Lower lobe of right lung (tissue), 2 donors: ENCODE measurements at places on chromosomes 12 and 14. TPM values are rescaled to one million over a fixed set of nuclear protein-coding genes. Genes with fewer than 3 reads are reported as not detected.

DNA sequence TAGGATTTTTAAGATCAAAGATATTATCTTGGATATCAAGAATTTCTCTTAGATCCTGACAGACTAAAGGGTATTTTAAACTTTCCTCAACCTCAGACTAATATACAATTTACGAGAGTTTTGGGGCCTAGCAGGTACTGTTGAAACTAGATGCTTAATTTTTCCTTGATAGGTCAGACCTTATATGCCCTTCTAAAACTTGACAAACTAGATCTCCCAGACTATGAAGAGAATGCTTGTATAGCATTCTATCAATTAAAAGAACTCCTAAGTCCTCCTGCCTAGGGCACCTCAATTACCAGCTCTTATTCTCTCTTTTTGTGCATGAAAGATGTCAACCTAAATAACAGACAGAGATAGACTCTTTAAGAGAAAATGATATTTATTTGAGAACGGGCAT lies 60.4 kb upstream of the TRIM9 start:
- no peak for DNase-seq

Gene COQ5
- total RNA-seq, result 24.1 TPM

Gene VWF
- total RNA-seq, result 468 TPM

DNA sequence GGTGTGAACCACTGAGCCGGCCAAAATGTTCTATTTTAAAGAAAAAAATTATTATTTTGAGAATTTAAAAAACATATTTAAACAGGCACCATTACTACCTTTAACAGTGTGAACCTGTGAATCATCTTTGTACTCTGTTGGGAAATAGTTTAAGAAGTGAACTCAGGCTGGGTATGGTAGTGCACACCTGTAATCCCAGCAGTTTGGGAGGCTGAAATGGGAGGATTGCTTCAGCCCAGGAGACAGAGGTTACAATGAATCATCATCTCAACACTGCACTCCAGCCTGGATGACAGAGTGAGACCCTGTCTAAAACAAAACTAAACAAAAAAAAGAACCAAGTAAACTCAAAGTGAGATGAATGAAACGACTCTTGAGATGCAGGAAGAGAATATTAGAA lies 3.1 kb upstream of the WDR89 start:
- DNase-seq, result no peak

Gene SPPL3
- total RNA-seq, result 44.0 TPM

DNA sequence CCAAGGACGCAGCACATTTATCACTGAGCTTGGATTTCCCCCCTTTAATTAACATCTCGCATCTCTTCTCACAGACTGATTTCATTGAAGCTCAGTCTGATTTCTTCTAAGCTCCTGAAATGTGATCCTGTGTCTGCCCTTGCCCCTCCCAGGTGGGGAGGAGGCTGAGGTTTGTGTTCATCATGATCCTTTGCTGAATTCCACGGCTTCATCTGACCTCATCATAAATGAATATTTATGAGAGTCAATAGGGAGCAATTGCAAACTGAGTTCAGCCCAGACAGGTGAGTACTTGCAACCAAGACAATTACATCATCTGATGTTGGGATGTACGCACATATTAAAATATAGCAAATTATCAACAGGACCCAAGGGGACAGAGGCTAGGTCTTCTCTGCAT lies 72.4 kb downstream of the MAP1LC3B2 start:
- no peak for DNase-seq

- no peak for DNase-seq
These were observed 56.2 kb downstream of the CCNK start for GRCh38 chr14:99537399-99537798.

GRCh38 chr12:56256326-56256960 lies 1.7 kb downstream of the ANKRD52 start:
- DNase-seq, result no peak

Gene HEATR5A
- 41.6 TPM for total RNA-seq

GRCh38 chr14:30445852-30446251 lies 113.1 kb upstream of the G2E3 start:
- no peak for DNase-seq

DNA sequence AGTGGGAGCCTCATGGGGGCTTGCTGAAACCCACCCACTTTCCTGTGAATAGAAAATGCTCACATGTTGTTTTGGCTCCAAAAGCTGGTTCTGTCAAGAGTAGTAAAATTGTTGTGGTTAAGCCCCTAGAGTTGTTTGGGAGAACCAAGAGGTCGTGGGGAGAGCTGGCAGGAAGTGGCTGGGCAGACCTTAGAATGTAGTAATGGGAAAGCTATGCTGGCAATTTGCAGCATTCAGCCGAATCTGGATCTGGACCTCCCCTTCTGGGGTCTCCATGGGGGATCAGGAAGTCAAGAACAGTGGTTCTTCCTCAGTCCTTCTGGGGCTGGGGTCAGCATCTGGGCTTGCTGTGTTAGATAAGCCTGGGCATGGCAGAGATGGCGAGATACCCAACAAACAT lies 150.6 kb upstream of the TBX3 start:
- no peak for DNase-seq

Gene NPFF
- total RNA-seq, result not detected

Gene CCDC177
- not detected for total RNA-seq

- DNase-seq, result no peak
These were observed 40.5 kb downstream of the KRT80 start for GRCh38 chr12:52151153-52151836.

Gene GPR137C
- 0.97 TPM for total RNA-seq

Gene POLR3B
- 9.6 TPM for total RNA-seq

- no peak for DNase-seq
These were observed 18.7 kb upstream of the POP5 start for GRCh38 chr12:120599672-120600552.

DNA sequence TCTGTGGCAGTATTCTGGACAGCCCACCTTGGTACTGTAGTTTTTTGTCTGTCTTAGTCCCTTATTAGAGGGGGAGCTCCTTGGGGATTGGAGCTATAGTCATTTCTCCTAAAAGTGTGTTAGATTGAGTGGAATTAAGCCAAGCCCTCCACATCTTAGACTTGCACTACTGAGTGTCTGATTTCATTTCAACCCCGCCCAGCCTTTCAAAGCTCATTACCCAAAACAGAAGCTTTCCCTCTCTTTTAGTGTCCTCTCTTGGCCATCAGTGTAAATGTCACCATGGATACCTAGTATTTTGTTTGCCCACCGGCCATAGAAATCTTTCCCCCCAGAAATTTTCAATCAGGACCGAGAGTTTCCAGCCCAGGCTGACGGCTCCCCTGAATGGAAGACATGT lies 74.5 kb downstream of the LRRC74A start:
- DNase-seq, result no peak

DNA sequence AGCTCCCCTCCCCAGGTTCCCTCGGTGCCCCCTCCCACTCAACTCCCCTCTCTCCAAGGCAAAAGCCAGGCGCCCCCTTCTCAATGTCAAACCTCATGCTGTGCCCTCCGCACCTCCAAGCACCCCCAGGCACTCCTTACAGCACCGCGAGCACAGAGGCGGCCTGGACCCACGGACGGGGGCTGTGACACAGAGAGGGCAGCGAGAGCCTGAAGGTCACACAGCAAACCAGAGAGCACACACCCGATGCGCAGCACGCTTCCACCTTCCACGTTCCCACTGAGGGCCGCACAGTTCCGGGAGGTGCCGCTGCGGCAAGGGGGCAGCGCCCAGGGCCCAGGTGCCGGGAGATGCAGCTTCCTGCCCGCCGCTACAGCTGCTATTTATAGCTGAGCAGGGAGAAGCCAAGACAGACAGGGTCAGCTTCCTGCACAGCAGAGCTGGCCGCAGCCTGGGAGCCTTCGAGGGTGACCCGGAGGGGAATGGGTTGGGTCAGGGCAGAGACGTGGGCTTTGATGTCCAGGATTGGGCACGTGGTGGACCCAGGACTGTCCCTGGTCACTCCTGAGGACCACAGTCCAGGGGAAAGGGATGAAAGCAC lies 12.9 kb downstream of the NCOR2 start:
- no peak for DNase-seq

Gene PRKD1
- total RNA-seq, result 14.9 TPM

GRCh38 chr12:72272091-72272661 lies at the start of gene TRHDE:
Gene TRHDE, plus strand, starts transcription at chr12:72272370. Its CDS starts 274 bp downstream, at chr12:72272644.
- peak; percentile 68 for DNase-seq

DNA sequence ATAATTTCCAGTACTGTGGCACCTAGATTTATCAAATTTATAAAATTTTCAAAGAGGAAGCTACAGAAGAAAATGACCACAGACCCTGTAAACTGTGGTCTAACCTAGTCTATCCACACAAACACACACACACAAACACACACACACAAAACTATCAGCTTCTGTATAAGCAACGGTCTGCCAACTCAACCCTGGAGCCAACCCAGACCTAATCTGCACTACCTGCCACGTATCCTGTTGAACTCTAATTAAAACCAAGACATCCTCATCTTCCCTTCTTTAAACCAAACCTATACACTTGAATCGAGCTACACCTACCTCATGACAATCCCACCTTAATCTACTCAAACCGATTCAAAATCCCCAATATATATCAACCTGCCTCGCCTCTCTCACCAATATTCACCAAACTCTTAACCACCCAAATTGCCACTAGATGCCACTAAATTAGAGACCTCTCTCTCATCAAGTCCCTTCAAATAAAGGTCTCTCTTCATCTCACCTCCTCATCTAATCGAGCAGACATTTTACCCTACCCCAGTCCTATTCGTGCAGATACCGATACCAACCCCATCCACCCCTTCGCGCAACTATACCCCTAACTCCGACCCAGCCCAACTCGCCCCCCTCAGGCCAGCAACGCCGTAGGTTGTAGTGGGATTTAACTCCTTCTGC lies 808 bp downstream of the ACIN1 start:
- DNase-seq, result no peak

GRCh38 chr12:104733717-104734175 lies 224.3 kb downstream of the SLC41A2 start:
- DNase-seq, result peak; percentile 54

Gene SLC22A17
- 10.6 TPM for total RNA-seq

GRCh38 chr12:92413286-92413685 lies 267.6 kb upstream of the BTG1 start:
- DNase-seq, result no peak

Gene PPP4R3A
- total RNA-seq, result 85.4 TPM

DNA sequence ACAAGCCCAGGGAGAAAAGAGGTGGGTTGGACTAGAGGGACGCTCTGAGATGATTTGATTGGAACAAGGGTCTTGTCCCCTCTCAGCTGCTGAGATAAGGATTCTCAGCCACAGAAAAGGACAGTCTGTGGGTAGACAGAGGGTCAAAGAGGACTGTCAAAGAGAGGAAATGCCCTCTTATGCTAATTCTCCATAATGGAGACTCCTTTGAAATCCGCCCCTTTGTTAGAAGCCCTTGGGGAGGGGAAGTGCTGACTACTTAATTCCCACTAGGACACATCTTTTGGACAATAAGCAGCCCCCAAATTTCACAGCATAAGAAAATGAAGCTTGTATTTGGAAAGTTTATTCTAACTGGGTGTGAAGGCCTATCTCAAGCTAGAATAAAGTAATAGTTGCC lies 176.6 kb downstream of the KTN1 start:
- DNase-seq, result no peak

DNA sequence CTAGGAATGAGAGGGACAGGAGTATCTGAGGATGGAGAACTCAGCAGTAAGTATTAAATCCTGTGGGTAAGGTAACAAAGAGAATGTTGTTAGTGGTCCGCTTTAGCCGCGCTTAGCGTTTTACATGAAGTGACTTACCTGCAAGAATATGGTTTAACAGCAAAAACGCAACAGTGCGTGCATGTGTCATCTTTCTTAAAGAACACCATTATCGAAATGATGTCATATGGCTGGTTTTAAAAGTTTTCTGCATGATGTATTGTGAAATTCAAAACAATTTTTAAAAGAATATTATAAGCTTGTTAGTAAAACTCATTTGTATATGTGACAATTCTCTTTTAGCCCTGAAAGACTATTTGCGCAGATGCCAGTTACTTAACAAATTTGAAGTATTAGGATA lies 1.7 kb downstream of the LEMD3 start:
- no peak for DNase-seq

Gene CD27
- total RNA-seq, result 2.3 TPM

- no peak for DNase-seq
These were observed 62.1 kb upstream of the TRIM9 start for GRCh38 chr14:51157012-51157411.

DNA sequence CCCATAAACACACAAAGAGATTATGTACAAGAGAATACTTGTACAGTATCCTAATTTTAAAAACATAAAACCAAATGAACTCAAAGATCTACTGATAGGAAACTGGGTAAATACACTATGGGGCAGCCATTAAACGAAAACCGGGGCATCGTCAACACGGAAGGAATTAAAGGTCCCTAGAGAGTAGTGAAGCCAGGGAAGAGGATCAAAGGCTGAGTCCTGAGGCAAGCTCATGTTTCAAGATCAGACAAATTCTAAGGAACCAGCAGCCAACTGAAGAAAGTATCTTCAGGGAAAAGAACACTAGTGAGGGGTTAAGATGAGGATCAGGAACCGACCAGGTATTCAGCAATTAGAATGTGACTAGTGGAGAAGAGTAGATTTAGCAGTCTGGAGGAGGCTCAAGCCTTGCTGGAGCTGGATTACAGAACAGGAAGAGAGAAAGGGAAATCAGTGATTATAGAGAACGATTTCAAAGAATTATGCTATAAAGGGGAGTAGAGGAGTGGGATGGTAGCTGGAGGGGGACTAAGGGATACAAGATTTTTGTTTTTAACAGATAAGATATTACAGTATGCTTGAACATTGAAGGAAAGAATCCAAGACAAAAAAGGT lies 23.7 kb downstream of the SEL1L start:
- DNase-seq, result no peak

DNA sequence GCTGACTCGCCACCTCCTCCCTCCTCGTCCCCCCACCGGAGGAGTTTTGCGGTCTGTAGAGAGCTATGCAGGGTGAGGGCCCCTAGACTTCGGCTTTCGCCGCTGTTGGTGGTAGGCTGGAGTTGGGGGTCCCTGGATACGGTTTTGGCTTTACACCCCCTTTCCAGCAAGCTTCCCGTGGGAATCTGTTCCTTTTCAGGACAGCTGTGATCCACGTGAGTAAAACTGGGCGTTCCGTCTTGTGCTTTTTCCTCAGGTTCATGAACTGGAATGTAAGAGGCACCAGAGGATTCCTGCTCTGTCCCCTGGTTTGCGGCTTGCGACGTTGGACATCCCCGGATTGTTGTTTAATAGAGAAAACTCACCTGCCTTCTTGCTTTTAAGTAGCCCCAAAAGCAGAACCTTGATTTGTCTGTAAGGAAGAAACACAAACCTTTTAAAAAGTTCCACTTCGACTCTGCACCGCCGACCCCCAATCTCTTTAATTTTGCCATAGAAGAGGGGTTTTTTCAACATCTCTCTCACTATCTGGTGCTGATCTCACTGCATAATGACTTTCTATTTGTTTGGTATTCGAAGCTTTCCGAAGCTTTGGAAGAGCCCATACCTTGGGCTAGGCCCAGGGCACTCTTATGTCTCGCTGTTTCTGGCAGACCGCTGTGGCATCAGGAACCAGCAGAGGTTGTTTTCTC lies 490 bp downstream of the PRORP start:
- DNase-seq, result no peak

DNA sequence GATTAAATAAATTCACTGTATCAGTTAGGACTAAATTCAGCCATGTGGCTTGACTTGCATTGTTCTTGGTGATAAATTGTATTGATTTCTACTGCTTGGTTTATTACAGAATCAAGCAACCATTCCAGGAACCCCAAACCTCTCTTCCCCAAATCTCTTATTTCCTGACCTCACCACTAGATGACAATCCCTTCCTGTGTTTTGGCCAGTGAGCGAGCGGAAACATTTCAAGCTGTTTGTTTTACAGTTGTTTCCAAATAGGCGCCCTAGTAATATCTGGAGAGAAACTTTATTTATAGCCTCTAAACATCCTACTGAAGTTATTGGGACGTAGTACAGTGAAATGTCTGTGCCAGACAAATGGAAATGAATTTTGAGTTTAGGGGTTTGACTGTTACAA lies 161.1 kb downstream of the SNAPC1 start:
- DNase-seq, result no peak

GRCh38 chr12:10607885-10608458 lies 5.4 kb downstream of the MAGOHB start:
- no peak for DNase-seq
